ENCODE measurements at places on chromosomes 12 and 14. TPM values are rescaled to one million over a fixed set of nuclear protein-coding genes. Genes with fewer than 3 reads are reported as not detected.

ANKRD33 gene
- not detected for total RNA-seq

ANKRD13A gene
- total RNA-seq, result 74.3 TPM

- H3K36me3 ChIP-seq, result no peaks in the 10 kb centered on the region
- H3K27me3 ChIP-seq, result no peaks in the 10 kb centered on the region
- H3K27ac ChIP-seq, result no peak overlapping the region
- no peak overlapping the region for H3K4me3 ChIP-seq
- no peaks in the 10 kb centered on the region for H3K4me1 ChIP-seq
- no peak for DNase-seq
Observed at GRCh38 chr12:88982694-88983093, 369.6 kb downstream of the DUSP6 start.

DNA sequence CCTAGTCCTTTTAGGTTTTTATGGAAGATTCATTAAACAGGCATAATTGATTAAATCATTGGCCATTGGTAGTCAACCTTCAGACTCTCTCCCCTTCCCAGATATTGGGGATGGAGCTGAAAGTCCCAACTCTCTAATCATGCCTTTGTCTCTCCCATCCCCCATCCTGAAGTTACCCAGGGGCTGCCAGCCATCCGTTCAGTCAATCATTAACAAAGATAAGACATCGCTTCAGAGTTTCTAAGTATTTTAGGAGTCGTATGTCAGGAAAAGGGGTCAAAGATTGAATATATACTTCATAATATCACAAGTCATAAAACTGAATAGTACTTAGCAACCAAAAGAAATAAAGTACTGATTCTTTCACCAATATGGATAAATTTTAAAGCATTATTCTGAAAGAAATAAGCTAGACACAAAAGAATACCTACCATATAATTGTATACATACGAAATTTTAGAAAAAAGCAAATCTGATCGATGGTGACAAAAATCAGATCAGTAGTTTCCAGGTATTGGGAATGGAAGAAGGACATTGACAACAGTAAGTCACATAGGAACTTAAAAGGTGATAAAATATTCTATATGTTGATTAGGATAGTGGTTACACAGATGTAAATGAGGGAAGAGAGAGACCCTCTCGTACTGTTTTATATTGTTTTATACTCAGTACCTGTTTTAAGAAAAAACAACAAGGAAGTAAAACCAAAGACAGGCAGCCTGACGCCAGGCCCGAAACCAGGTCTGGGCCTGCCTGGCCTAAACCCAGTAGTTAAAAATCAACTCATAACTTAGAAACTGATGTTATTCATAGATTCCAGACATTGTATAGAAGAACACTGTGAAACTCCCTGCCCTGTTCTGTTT, 414.4 kb downstream of the DAD1 start:
- DNase-seq, result no peak
- H3K27me3 ChIP-seq, result no peaks in the 10 kb centered on the region
- H3K4me3 ChIP-seq, result no peak overlapping the region
- H3K36me3 ChIP-seq, result no peaks in the 10 kb centered on the region
- H3K4me1 ChIP-seq, result no peaks in the 10 kb centered on the region
- no peak overlapping the region for H3K27ac ChIP-seq

- H3K27me3 ChIP-seq, result no peaks in the 10 kb centered on the region
- no peak overlapping the region for H3K27ac ChIP-seq
- no peak for DNase-seq
- H3K4me3 ChIP-seq, result no peak overlapping the region
Observed at GRCh38 chr14:101408077-101408831, 153.0 kb upstream of the DIO3 start.

Data from sigmoid colon (tissue), 7 donors.